ENCODE measurements at places on chromosomes 3 and 15.

DNA sequence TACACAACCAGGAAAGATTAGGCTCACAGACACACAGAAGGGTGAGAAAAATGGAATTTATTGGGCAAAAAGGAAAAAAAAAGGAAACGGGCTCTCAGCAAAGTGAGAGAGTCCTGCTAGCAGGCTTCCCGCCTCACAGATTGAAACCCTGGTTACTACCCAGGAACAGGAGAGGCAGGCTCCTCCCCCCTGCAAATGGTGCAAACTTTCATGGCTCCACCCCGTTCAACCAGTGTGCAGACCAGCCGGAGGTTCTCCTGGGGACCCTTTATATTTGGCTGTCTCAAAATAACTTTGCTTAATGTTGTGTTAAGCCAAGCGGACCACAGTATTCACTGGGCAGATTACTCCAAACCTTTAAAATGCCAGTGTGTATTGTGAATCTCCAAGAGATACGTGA is 40.3 kb downstream of the IL1RAP start:
- no peak for DNase-seq

DNA sequence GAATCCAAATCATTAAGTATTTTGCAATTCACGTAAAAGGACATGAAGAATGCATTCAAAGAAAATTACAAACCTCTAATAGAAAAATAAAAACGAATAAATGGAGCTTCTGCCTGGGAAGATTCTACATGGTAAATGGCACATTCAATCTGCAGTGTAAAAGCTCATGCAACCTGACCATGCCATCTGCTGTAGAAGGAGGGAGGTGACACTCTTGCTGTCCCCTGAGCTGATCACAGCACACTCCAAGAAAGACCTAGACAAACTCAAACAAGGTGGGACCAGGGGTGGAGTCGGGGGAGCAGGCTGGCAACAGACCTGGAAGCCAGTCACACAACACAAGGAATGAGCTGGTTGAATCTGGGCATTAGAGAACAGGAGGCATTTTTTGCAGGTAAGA is 101.8 kb downstream of the BDH1 start:
- no peak for DNase-seq

DNA sequence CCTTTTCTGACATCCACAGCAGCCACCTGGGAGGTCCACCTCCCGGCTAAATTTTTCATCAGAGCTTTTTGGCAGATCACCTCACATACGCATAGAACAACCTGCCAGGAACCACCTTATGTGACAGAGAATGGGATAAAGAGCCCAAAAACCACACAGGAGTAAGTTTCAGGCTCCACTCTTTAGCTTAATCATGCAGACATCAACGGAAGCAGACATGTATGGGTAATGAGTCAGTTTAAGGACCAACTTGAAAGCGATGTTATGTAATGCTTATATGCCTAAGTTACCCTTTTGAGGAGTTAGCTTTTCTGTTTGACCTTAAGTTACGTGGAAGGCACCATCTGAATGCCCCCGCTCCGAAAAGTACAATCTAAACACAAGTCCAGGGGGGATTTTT is 183.3 kb upstream of the BHLHE40 start:
- no peak for DNase-seq

GRCh38 chr3:136789976-136790375 is 28.9 kb upstream of the SLC35G2 start:
- no peak for DNase-seq

GRCh38 chr3:81544385-81544784 is 217.1 kb downstream of the GBE1 start:
- DNase-seq = no peak

DNA sequence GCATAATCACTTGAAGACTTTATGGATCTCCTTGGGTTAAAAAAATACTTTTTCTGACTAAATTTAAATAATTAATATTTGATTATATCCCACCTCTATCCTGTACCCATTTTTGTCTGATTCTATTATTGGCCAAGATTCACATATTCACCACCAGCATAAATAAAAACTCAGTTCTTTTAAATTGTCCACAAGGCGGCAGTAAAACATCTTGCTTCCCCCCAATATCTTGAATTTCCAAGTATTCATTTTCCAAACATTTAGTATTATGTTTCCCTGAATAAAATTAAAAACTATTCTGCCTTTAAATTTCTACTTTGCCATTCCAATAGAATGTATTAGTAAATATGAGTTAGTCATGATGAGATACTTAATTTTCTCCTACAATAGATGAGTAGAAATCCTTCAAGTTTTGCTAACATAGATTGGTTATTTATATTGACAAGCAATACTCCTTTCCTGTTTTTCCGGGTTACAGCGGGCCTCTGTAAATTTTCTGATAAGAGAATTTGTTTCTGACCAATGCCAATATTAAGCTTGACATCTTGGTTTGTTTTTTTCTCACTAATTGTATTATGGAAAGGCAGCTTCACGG is 218.7 kb upstream of the MDFIC2 start:
- no peak for DNase-seq

DNA sequence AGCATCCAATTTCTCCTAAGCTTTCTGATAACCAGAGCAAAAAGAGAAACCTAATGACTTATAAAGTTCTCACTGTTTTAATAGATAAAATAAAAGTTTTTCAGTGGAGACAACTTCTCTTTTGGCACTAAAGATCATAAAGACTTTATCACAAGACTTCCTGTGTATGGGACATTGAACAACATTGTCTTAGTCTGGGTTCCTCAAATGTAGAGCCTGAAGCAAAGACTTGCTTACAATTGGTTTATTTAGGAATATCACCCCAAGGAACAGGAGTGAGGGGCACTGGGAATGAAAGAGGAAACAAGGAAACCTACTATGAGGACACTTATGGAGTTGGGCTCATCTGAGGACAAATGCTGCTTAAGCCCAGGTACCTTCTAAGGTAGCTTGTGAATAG is 127.4 kb downstream of the B3GALNT1 start:
- DNase-seq = no peak

GRCh38 chr3:112974894-112975293 is at the start of gene CD200R1:
TSS of gene CD200R1 (minus strand) at chr3:112975103. CDS start at chr3:112974857, 246 bp downstream.
- no peak for DNase-seq
